Ureter (tissue), 1 donor: ENCODE measurements at places on chromosomes 6 and 20. TPM values are rescaled to one million over a fixed set of nuclear protein-coding genes. Genes with fewer than 3 reads are reported as not detected.

- DNase-seq = no peak
These were observed 3.0 kb downstream of the DDO start for GRCh38 chr6:110412360-110412759.

OR2H2 gene
- total RNA-seq = not detected

SMOC2 gene
- total RNA-seq = 26.1 TPM

- no peak for DNase-seq
These were observed 6.7 kb downstream of the SLC12A5 start for GRCh38 chr20:46035713-46036112.

- no peak for DNase-seq
These were observed 177.4 kb downstream of the TAF4 start for GRCh38 chr20:61888101-61888865.
